Choroid plexus epithelial cell (primary cell): ENCODE measurements at places on chromosomes 13 and 19.
A peak's percentile ranks its signal among the peaks of the same experiment; 100 is the strongest.

DNA sequence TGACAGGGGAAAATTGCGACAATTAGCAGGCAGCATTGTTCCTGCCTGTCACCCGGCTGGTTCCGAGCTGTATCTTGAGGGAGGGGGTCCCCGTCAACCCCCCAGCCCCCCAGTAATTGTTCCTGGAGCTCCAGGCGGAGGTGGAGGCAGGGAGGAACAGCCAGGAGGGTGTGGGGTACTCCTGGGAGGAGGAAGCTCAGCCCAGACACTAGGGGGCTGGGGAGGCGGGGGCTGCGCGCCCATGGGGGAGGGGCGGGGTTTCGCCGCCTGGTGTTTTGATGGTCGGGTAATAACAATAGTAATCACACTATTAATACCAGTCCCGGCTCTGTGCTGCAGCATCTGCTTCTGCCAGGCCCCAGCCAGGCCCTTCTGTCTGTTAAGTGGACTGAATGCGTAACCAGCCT lies 8.6 kb downstream of the NPAS1 start:
- no peak for DNase-seq

DNA sequence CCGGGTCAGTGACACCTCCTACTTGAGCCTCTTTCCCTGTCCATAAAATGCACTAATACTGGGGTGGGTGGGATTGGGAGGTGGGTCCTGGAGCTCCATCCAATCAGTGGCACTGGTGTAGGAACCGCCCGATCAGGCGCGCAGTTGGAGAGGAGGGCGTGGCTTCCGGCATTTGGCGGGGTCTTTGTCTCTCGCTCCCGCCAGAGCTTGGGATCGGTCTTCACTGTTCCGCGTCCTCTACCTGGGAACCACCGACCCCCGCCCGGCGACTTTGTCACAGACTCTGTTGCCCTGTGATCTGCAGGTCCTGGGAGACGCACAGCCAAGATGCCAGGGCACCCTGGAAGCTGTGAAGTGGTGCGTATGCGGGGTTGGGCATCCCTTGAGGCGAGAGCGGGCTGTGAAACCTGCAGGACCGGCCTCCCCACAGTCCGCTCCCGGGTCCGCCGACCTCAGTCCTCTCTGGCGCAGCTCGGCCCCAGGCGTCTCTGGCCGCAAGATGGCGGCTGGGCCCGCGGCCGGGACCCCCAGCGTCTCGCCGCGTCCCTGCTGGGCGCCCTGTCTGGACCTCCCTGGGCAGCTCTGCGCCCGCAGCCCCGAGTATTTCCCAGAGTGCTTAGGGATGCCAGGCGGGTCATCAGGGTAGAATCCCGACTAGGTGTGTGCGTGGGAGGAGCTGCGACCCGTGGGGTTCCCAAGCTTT lies 41.6 kb upstream of the ZNF730 start:
- peak; percentile 85 for DNase-seq

- DNase-seq, result no peak
Observed at GRCh38 chr19:34391813-34392212, 12.4 kb upstream of the PDCD2L start.

- no peak for DNase-seq
Observed at GRCh38 chr13:98236197-98236596, 59.1 kb upstream of the RNF113B start.

DNA sequence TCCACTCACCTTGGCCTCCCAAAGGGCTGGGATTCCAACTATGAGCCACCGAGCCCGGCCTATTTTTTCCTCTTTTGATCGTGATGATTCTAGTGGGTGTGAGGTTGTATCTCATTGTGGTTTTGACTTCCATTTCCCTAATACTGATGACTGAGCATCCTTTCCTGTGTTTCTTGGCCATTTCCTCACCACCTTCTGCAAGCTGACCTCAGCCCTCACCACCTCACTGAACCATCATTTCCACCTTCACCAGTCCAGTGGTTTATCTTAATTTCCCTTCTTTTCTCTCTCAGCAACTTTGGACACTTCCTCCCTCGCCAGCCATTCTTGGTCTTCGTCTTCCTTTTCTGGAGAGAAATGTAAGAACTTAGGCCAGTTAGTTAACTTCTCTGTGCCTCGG lies 13.0 kb upstream of the BICRA start:
- DNase-seq, result no peak

DNA sequence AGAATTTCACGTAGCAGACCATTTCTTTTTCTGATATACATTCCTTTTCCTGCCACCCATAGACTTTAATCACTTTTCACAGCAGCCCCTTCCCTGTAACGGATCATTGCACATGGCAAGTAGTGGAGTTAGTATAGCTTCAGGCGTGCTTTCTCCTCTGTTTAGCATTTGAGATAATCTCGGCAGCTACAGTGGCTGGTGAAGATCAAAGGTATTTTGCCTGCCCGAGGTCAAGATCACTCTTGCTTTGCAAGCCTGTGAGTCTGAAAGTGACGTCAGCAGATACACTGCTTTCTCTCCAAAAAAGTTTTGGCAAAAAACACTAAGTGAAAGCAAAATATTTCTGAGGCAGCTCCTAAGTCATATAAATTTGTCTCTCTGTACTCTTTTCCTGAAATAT lies 260.0 kb downstream of the NDFIP2 start:
- peak; percentile 64 for DNase-seq

DNA sequence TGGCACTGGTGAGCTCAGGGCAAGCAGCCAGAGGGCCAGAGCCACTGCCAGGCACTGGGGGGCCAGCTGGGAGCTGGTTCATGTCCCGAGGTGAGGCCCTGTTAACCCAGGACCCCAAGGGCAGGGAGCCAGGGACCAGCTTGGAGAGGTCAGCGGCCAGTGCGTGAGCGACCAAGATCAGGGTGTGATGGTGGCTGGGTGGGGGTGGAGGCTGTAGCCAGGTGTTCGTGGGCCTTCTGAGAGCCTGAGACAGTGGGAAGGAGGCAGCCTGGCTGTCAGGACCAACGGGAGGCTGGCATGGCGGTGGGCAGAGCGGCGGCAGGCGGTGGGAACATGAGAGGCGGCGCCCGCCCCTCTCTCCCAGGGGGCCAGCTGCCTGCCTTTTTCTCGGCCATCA lies 8.1 kb upstream of the KPTN start:
- no peak for DNase-seq

- no peak for DNase-seq
Observed at GRCh38 chr19:41853768-41854167, 6.3 kb upstream of the RPS19 start.

DNA sequence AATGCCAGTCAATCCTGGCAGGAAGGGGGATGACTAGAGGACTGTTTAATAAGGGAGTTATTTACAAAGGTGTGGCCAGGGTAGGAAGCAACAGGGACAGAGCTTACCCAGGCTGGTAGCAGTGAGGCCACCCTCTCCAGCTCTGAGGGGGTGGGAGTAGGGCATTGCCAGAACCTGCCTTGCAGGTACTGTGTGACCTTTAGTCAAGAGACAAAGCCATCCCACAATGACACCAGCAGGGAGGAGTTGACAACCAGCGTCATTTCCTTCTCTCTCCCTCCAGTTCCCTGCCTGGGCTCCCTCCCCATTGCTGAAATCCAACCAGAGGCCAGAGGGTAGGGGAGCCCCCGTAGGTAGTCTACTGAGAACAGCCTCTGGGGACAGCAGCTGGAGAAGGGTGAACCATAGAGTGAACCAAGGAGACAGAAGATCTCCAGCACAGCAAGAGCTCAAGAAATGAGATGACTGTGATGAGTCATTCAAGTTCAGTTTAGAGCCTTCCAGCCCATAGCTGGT lies 33.3 kb upstream of the SPATA13 start:
- DNase-seq, result peak; percentile 74

DNA sequence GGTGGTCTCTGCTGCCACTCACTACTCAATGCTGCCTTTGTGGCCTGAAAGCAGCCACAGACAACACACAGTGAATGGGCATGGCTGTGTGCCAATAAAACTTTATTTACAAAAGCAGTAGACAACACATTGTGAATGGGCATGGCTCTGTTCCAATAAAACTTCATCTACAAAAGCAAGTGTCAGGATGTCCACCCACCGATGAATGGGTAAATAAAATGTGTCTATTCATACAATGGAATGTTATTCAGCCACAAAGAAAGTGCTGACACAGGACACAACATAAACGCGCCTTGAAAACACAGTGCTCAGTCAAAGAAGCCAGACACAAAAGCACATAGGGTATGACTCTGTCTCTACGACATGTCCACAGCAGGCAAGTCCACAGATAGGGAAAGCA lies 20.1 kb downstream of the ZSCAN5A start:
- DNase-seq, result peak; percentile 13

DNA sequence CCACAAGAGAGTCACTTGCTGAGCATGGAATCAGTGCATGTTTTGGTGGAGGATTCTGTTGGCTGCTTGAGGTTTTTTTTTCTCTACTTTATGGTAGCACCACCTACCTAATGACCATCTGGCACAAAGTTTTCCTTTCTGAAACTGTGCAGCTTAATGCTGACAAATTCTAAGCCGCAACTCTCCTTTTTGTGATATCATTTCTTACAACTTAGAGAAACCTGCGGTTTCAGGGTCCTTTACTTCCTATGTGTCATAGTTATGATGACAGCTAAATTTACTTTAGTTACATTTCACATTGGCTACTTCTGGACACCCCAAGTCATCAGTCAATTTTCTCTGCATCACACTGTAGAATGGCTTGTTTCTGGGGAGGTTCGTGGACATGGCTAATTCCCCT lies 115.4 kb upstream of the TMTC4 start:
- DNase-seq, result no peak

DNA sequence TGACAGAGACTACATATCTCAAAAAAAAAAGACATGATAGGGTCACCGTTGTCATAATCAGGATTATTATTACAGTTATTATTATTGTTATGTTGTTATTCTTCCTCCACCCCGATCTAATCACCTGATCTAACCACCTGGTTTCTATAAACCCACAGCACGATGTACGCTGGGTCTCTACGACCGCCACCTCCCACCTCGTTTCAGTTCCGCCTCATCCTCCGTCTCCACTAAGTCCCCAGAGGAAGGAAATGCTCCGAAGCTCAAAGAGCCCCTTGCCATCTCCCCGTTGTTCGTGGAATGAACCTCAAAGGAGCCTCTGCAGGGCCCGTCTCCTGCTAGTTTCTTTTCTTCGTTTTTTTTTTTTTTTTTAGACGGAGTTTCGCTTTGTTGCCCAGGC lies 15.9 kb upstream of the MEIS3 start:
- DNase-seq, result no peak

GRCh38 chr13:31124204-31124603 lies 37.5 kb downstream of the HSPH1 start:
- DNase-seq, result no peak

GRCh38 chr19:16525751-16526481 lies 16.3 kb downstream of the CHERP start:
- no peak for DNase-seq

DNA sequence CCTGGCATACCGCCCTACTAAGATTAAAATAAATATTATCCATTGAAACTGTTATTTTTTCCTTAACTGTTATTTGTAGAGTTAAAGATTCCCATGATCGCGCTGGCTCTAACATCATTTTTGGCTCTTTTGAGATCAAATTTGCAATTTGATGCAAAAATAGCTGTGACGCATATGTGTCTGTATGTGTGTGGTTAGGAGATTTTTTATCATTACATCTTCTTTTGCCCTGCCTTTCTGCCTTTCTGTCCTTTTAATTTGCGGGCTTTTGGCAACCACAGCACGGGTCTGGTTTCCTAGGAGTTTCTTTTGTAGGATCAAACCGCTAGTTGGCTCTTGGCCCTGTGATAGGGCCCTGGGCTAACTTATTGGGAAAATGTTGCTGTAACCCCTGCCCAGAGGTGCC lies 37.3 kb upstream of the ALOX5AP start:
- peak; percentile 86 for DNase-seq

- DNase-seq, result no peak
Observed at GRCh38 chr19:31664997-31665396, 315.8 kb upstream of the TSHZ3 start.

- DNase-seq, result no peak
Observed at GRCh38 chr13:27338816-27339215, 68.2 kb downstream of the RASL11A start.

GRCh38 chr19:17671906-17672305 lies 16.2 kb downstream of the UNC13A start:
- peak; percentile 69 for DNase-seq

- no peak for DNase-seq
Observed at GRCh38 chr13:82165396-82166174, 1716.7 kb downstream of the SLITRK1 start.

- no peak for DNase-seq
Observed at GRCh38 chr19:29714371-29714952, 599 bp downstream of the C19orf12 start.

DNA sequence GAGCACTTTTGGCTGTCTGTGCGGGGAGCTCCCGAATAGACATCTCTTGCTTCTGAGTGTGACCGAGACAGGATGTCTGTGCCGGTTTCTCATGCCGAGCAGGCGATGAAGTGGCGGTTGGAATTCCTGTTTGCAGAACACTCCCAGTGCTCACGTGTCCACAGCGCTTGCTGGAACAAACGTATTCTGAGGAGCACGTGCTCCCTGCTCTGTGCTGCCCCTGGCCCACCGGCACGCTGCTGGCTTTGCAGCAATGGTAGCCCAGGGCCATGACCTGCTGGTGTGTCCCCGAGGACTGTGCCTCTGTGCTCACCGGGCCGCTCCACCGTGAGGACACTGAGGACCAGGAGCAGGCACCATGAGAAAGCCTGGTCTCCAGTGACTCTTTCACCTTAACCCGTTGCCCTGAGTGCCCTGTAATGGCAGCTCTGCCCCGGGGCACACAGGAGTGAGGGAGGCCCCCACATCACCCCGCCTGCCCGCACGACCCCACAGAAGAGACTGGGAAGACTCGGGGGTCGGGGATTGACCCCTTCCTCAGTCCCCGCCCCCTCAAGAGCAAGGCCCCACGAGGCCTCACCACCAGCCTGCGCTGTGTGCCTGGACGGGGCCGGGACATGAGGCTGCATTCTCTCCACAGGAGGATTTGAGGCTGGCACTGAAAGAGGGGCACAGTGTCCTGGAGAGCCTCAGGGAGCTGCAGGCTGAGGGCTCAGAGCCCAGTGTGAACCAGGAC lies 40.0 kb upstream of the F7 start:
- peak; percentile 18 for DNase-seq

- no peak for DNase-seq
Observed at GRCh38 chr13:23631311-23632047, 61.3 kb downstream of the TNFRSF19 start.

DNA sequence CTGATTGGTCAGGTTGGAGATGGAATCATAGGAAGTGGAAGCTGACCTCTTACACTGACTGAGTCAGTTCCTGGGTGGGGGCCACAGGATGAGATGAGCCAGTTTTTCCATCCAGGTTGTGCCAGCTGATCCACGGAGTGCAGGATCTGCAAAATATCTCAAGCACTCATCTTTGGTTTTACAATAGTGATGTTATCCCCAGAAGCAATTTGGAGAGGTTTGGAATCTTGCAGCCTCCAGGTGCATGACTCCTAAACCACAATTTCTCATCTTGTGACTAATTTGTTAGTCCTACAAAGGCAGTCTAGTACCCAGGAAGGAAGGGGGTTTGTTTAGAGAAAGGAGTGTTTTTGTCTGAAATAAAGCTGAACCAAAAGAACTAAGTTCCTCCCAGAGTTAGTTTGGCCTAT lies 212.8 kb downstream of the SLITRK6 start:
- DNase-seq, result peak; percentile 64

DNA sequence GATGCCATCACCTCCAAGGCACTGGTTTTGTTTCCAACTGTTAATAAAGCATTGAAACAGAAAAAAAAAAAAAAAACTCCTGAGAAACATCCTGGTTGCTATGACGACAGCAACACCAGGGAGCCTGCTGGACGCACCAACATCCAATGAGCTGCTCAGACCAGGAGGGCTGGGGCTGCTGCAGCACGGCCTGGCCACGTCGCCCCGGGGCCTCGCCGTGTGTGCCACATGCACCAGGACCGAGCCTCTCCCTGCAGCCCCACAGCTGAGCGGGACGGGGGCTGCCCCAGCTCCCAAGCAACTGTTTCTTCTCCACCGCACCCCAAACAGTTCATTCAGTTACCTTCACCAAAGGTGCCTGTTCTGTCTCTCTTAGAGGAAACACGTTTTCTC lies 54.5 kb downstream of the RASA3 start:
- DNase-seq, result peak; percentile 93
